ENCODE measurements at places on chromosomes 6 and 20. TPM values are rescaled to one million over a fixed set of nuclear protein-coding genes. Genes with fewer than 3 reads are reported as not detected.
A peak's percentile ranks its signal among the peaks of the same experiment; 100 is the strongest.

DNA sequence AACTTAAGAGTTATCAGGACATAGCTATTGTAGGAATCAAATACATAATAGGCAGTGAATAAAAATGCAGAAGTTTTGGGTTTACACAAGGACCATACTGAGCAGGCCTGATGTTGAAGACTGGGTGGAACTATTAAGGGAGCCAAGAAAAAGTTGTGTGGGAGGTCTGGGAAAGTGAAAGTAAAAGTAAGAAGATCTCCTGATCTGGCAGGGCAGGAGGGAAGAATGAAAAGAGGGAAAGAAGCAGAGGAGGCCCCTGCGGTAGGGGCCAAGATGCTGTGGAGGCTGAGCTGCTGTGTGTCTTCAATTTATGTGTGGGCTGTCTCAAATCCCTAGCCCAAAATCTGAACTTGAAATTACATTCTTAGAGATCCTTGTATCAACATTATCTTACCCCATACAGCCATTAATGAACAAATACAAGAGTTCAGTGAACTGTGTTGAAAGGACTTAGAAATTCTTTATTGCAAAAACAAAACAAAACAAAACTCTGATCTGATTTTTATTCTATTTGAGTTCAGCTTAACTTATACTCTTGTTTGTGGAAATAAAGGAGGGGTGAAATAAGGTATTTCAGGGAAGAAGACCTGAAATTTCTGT is 1183.8 kb downstream of the HACE1 start:
- no peak for DNase-seq

DNA sequence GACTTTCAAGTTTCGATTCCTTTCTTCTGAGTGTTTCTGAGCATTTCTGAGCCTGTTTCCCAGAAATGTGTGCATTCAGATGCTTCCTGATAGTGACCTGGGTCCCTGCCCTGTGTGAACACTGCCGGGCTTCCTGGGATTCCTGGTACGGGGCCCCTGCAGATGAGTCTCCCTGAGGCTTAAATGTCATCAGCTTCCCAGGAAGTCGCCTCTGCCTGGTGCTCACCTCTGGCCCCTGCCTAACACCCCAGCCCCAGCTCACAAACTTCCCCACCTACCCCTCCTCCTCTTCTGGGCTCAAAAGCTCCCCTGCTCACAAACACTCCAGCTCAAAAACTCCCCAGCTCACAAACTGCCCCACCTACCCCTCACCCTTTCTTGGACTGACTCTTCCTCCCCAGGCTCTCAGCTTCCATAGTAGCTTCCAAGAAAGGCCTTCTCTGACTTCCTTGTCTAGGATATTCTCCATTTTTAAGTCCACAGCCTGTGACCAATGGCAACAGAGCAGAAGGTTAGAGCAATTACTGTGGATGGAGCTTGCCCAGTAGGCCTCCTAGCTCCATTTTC is 42.0 kb downstream of the TGM2 start:
- DNase-seq = peak; percentile 7

The CCDC167 gene
- total RNA-seq = 23.9 TPM

The CDH26 gene
- total RNA-seq = 2.0 TPM

GRCh38 chr20:46701556-46701955 is 7.9 kb upstream of the SLC2A10 start:
- no peak for DNase-seq

DNA sequence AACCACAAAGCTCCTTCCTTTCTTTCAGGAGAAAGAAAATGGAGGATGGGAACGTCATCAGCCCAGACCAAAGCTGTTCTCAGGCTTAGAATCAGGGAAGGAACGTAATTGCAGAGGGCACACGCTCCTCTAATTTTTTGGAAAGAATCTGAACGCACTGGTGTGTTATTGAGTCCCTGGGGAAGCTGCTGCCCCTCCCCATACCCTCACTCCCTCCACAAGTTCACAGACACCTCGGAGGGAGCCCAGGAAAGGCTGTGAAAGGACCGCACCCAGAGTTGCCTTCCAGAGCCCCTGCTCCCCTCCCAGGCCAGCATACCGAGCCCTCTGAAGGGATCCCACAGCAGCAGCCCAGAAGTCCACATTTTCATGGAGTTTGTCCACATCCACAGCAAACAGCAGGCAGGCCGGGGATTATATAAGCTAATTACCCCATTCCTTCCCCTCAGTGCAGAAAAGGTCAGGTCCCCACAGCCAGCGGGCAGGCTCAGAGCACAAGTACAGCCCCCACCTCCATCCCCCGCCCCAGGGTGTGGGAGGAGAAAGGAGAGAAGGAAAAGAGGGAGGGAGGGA is 53.7 kb downstream of the ANKRD60 start:
- DNase-seq = peak; percentile 60

DNA sequence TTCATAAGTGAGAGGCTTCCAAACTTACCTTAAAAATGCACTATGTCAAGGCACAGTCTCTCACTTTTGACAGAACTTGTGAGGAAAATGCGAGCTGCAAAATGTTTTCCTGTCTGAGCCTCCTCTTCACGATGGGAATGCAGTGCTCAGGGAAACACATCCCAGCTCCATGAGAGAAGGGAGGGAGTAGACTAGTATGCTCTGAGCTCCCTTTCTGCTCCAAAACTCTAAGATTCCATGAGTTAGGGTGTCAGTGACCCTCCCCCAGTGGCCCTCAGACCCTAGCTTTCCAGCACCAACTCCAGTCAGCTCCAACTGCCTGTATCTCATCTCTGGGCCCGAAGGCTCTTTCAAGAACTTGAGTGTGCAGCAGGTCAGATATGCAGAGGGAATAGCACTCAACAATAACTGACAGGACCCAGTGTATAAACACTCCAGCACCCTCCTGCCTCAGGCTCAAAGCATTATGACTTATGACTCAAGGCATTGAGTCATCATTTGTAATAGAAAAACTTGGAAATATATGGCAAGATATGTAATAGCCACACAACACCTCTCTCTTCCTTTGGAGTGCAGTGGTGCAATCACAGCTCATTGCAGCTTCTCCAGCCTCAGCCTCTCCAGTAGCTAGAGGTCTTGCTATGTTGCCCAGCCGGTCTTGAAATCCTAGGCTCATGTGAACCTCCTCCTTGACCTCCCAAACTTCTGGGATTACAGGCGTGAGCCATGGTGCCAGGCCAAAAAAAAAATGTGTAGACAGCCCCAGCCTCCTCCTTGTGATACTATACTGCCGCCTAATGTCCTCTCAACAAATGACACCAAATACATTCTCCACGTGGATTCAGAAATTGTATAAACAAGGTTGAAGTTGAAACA is 16.7 kb upstream of the ENTPD6 start:
- DNase-seq = no peak

The SEC23B gene
- total RNA-seq = 10.1 TPM

DNA sequence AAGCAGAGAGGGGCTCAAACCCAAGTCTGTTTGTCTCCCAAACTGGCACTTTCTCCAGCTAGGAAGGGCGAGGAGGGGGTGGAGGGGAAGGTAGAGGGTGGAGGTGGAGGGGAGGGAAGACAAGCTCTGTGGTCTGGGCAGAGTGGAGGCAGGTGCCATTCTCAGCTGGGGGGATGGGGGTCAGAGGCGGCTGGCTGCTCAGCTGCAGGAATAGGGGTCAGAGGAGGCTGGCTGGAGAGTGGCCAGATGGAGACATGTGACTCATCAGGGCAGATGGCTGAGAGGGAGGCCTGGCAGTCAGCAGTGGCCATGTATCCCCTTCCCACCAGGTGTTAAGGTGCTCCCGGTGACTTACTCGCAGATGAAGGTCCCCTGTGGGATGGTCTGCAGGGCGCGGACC is 3.5 kb upstream of the SLC44A4 start:
- no peak for DNase-seq

- DNase-seq = no peak
Measured at GRCh38 chr6:83258517-83258916, 65.4 kb downstream of the RWDD2A start.

DNA sequence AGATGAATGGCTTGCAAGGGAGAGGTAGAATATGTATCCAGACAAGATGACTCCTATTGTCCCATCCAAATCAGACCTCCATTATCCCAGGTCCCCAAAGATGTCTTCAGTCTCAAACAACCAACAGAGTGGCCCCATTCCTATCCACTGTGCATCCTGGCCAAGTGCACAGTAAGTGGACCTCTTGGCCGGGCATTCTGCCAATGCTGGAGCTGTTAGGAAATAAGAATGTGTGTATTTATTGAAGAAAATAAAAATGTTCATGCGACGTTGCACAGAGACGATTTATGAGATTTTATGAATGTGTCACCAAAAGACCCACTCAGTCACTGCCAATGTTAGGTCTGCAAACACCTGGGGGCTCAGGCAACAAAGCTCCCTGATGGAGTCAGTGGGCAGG is 196.0 kb downstream of the MAFB start:
- peak; percentile 42 for DNase-seq

The TTBK1 gene
- total RNA-seq = 0.22 TPM

DNA sequence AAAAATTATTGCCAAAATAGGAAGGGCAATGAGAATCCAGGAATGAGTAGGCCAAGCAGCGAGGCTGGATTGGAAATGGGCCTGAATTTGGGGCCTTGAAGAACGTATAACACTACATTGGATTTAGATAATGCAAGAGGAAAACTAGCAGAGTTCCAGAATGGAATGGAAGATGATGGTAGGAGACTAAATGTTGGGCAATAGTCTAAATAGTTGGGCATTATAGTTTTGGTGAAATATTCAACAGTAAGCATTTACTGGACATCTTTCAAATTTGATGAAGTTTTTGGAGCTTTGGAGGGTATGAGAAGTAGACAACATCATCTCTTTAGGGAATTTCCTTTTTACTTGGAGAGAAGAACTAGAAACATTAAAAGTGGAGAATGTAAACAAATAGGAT is 3.4 kb upstream of the JARID2 start:
- no peak for DNase-seq

DNA sequence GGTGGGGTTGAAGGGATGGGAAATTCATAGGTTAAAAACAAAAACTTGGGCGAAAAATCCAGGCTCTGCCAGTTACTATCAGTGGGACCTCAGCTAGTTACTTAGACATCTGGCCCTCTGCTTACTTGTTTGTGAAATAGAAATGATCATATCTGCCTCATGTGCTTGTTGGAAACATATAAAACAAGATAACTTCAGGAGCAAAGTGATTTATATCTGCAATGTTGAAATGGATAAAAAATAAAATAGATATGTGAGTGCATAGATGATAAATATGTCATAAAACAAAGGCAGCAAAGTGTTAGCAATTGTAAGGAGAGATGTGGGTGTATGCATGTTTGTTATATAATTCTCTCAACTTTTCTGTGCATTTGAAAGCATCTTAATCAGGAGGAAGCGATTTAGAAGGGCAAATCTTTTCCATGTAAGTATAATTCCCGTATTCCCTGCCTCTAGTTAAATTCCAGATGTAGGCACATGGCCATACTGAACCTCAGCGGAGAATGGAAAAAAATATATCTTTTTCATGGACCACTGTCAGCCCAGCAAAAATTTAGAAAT is 579.0 kb upstream of the FLRT3 start:
- no peak for DNase-seq

DNA sequence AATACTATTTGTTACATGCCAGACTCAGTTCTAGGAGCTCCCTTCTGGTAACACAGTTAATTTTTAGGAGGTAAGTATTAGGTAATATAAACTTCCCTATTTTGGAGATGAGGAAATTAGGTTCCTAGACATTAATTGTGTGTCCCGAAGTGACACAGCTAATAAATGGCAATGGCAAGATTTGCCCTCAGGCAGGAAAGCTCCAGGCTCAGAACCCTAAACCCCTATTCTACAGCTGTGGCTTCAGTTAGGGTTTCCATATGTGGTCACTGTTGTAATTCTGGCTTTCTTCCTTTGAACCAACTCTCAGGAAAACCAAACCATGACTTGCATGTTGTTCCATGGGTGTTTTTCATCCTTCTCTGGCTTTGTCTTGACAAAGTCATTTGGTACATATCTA is 188.2 kb downstream of the PLCB1 start:
- no peak for DNase-seq

DNA sequence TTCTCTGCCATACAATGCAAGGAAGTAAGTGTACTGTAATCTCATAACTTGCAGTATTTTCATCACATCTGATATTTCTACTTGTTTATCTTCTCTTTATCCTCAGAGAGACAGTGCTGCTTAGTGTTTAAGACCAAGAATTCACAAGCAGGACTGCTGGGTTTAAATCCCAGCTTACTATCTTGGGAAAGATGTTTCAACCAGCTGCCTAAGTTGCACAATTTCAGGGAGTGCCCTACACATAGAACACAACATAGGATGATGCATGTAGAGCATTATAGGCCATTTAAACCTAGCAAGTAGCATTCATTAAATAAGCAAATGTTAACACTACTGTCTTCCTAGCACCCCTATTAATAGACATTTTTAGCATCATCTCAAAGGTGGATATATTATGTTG is 205.2 kb upstream of the CEP162 start:
- DNase-seq = no peak

- no peak for DNase-seq
Measured at GRCh38 chr20:41300383-41300782, 17.1 kb downstream of the ZHX3 start.
